Upper lobe of right lung (tissue), 1 donor: ENCODE measurements at places on chromosomes 4 and X.

DNA sequence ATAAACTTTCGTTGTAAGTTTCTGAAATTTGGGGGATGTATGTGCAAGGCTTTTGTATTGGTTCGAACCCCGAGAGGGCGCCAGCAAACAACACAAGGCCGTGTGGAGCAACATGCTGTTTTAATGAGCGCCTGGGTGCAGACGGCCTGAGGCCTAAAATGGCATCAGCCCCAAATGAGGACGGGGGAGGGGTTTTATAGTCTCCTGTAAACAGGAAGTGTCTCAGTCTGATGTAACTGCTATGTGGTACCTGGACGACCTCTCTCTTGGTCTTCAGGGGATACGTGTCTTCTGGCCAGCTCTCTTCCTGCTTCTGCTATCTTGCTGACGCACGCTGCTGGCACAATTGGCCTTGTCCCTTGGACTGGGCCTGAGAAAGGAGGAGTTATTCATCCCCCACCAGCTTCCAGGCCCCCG lies 1348.0 kb downstream of the ADGRL3 start:
- DNase-seq: no peak

- DNase-seq: no peak
These were observed 1.4 kb downstream of the SEL1L3 start for GRCh38 chr4:25861280-25861950.

DNA sequence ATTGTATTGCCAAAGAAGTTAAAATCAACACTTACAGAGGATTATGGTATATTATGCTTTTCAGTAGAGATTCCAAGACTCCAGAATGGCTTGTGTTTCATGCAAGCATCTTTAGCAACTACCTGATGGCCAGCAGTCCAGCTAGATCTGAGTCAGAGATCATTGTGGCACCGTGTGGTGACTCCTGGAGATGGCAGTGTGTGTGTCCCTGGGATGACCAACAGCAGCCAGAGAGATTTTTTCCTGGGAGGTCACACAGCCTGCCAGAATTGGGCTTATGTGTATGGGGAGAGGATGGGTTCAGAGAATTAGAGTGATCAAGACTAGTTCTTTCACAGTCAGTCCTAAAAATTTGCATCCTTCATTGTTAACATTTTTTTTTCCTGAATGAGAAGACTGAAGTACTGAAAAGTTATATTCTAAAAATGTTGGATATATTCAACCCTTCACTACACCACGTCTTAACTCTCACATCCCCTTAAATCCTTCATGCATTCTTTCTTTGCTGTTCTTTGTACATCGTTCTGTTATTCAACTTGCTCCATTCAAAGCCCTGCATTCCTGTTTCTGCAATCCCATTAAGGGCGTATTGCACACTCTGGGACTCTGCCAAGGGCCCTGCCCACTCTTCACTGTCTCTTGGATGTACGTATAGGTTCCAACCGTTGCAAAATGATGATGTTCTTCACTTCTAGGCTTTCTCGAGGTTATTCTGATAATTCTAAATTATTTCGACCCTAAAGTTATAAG lies 12.4 kb downstream of the TENM3 start:
- DNase-seq: no peak

DNA sequence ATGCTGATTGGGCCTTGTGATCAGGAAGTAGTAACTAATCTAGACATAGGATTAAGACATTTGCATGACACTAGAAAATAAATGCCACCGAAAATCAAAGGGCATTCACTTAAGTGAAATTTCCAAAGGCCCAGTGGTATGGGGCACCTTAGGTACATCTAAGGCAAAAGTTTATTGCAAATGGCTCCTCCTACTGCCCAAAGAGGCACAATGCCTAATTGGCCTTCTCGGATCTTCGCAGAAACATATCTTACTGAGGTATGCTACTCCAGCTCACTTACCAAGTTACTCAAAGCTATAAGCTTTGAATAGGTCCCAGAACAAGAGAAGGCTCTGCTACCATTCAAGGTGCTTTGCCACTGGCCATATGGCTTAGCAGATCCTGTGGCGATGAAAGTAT lies 174.8 kb upstream of the CXCL13 start:
- DNase-seq: no peak

DNA sequence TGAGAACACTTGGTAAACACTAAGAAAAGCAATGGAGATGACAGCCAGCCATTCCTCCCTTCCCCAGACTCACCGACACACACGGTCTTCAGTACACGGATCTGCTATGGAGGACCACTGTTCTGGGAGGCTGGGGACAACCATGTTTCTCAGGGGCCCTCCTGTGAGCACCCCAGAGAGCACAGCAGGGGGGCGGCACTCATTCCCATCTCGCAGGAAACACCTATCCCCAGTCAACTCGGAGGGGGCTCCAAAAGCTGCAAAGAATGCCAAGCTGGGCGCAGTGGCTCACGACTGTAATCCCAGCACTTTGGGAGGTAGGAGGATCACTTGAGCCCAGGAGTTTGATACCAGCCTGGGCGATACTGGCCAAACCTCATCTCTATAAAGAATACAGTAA lies 172.1 kb downstream of the AFAP1 start:
- no peak for DNase-seq

DNA sequence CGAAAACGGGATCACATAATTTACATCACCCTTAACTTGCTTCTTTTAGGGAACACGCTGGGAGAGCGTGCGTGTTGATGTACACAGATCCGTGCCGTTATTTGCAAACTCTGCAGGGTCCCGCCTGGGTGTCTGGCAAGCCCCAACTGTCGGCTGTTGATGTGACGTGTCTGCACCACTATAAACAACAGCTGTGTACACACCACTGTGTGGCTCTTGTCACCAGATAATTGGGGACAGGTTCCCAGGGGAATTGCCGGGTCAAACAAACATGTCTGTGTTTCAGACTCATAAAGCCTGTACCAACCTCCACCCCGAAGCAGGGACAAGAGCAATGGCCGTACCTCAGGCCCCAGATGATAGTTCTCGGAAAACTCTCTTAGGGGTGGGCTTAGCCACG lies 105.0 kb upstream of the AFAP1 start:
- no peak for DNase-seq

GRCh38 chr4:164948975-164949374 lies 28.5 kb downstream of the TRIM61 start:
- no peak for DNase-seq

DNA sequence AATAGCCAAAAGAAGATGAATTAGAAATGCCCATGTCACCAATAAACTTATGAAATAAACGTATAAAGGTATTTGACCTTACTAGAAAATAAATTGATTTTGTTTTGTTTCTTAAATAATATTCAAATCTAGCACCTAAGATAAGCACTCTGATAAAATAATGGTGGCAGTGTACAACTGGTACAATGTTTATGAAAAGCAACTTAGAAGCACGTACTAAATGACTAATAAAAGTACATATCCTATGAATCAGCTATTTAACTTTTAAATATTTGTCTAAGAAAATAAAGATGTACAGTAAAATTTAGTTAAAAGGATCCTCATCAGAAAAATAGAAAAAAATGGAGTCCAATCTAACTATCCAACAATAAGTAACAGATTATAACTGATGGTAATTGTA lies 6.7 kb downstream of the MANBA start:
- DNase-seq: no peak

GRCh38 chr4:99438405-99438780 lies 3.3 kb upstream of the ADH7 start:
- DNase-seq: no peak

DNA sequence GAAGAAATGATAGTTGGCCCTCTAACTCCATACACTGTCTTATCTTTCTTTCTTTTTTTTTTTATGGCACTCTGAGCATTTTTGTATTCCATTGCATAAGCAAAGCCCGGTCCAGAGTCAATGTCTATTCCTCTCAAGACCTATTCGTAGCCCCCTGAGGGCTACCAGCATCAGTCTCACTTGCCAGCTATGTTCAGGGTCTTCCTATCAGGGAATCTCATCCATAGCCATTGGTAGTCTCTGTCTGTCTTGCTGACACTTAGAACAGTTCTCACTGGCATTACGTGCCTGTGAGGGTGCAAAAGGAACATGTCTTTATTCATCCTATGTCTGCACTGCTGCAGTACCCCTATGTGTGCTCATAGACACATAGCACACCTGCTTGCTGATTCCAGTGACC lies 51.0 kb downstream of the BMP2K start:
- no peak for DNase-seq

GRCh38 chr4:139977838-139978609 lies 176.0 kb downstream of the MAML3 start:
- no peak for DNase-seq

DNA sequence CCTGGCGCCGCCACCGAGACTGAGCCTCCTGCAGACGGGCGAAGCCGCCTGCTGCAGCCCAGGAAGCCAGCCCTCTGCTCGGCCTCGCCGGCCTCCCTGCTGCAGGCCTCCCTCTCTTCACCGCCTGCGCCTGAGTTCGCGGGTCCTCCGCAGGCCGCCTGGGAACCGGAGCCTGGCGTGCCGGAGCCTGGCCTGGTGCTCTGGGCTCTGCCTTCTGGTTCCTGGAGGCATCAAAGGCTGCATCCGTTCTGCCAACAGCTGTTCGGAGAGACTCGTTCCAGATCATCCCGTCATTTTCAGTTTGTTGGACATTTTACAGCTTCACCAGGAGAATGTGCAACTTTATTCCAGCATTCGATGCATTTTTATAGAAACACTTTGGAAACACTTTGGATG lies 178.0 kb downstream of the DCLK2 start:
- no peak for DNase-seq
